Activated T-helper 1 cell treated with anti-CD3 and anti-CD28 coated beads, Interleukin-2, amount 50 U/mL, for 16 hours (primary cell): ENCODE measurements at places on chromosomes 7 and 10.

- no peak for DNase-seq
Observed at GRCh38 chr10:11082526-11082925, 64.9 kb downstream of the CELF2 start.

GRCh38 chr7:110918949-110919548, 171.9 kb upstream of the LRRN3 start:
- DNase-seq: no peak

DNA sequence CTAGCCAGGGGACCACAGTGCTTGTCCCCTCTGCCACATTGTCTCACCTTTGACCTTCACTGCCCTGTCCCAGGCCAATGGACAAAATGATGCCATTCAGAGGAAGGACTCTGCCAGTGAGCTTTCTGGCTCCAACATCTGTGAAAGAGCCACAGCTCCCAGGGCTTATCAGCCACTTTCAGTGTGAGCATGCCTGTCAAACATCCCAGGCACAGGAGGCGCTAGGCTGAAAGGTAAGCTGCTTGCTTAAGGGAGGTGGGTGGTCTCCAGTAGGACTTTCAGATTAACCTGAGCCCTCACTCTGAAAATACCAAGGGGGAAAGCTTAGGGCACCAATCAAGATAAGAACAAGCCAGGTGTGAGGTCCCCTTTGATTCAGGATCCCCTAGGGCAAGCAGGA, 59.8 kb upstream of the GDF10 start:
- DNase-seq: no peak

- peak; percentile 40 for DNase-seq
Observed at GRCh38 chr10:101889256-101890210, 45.9 kb upstream of the KCNIP2 start.

GRCh38 chr10:127968027-127968441, 61.1 kb downstream of the PTPRE start:
- DNase-seq: no peak

- no peak for DNase-seq
Observed at GRCh38 chr10:99659868-99660366, 608 bp downstream of the ENTPD7 start.

DNA sequence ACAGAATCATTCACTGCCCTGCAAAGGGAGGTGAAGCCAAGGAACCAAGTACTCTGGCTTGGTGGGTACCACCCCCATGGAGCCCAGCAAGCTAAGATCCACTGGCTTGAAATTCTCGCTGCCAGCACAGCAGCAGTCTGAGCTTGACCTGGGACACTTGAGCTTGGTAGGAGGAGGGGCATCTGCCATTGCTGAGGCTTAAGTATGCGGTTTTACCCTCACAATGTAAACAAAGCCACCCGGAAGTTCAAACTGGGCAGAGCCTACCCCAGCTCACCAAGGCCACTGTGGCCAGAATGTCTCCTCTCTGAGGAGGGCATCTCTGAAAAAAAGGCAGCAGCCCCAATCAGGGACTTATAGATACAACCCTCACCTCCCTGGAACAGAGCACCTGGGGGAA, 1050.0 kb upstream of the GHITM start:
- no peak for DNase-seq

DNA sequence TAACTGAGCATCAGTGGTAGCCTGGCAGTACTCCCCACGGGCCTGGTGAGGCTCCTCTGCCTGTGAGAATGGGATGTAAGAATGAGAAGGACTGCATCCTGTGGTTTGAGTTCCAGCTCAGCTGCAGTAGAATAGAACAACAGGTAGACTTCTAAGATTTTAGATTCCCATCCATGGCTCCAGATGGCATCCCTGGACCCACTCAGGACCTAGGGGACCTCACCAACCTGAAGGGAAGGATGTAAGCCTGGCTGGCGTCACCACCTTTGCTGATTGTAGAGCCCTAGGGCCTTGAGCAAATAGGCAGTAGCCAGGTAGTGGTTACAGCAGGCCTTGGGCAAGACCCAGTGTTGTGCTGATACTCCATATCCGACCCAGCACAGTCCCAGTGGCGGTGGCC, 9.6 kb upstream of the AOC1 start:
- no peak for DNase-seq

GRCh38 chr7:128923411-128923800, 12.9 kb upstream of the KCP start:
- no peak for DNase-seq

- no peak for DNase-seq
Observed at GRCh38 chr10:83346266-83346910, 792.9 kb upstream of the GHITM start.

GRCh38 chr7:19009241-19009935, 108.0 kb downstream of the TWIST1 start:
- no peak for DNase-seq

- DNase-seq: no peak
Observed at GRCh38 chr10:53102424-53102823, 329.8 kb upstream of the MBL2 start.

- no peak for DNase-seq
Observed at GRCh38 chr7:12729112-12729511, 41.7 kb downstream of the ARL4A start.

DNA sequence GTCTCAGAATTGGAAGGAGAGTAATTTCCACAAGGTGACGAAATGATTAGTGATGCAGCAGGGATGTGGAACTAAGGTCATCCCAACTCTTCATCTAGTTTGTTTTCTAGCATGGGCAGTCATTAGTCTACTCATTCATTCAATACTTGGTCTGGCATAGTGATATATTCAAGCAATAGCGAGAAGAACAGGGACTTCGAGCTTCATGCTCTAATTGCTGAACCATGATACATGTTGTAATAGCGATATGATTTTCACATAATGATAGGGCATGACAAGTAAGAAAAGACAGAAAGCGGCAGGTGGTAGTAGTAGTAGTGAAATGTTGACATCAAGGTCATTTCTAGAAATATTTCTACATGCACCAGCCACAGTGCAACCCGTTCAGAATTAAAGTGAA, 652.1 kb downstream of the PHTF2 start:
- DNase-seq: no peak

- DNase-seq: no peak
Observed at GRCh38 chr10:4632757-4633156, 193.2 kb upstream of the AKR1E2 start.

- DNase-seq: no peak
Observed at GRCh38 chr7:117061751-117062150, 108.5 kb downstream of the ST7 start.

DNA sequence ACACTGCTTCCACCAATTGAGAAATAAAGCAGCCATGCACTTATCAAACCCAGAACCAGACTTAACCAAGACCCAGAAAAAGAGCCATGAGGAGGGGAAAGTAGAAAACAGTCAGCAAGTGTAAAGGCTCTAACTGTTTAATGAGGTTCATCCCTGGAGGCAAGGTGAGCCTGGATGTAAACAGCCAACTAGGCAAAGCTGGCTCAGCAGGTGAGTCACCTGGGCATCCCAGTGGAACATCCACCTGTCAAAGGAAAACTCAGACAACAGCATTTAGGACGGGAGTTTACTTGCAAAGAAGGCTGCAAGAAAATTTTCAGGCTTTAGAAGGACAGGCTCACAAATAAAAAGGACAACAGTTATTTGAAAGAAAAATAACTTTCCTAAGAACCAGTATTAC, 153.0 kb downstream of the SNX13 start:
- DNase-seq: no peak

DNA sequence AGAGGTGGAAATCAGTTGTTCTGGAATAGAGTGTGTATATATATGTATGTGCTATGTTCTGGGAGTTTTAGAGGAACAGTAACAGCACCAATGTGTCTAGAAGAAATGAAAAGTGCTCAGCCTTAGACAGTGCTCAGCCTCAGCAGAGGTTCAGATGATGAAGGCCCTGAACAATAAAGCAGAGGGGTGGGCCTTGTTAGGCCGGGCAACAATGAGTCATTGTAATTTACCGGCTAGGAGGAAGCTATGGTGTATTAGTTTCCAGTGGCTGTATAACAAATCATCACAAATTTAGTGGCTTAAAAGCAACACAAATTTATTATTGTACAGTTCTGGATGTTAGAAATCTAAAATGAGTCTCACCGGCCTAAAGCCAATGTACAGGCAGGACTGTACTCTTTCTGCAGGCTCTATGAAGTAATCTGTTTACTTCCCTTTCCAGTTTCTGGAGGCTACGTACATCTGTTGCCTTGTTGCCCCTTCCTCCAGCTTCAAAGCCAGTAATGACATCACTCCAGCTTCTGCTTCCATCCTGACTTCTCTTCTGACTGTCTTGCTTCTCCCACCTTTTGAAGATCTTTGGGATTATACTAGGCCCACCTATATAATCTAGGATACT, 84.6 kb downstream of the CH25H start:
- no peak for DNase-seq

DNA sequence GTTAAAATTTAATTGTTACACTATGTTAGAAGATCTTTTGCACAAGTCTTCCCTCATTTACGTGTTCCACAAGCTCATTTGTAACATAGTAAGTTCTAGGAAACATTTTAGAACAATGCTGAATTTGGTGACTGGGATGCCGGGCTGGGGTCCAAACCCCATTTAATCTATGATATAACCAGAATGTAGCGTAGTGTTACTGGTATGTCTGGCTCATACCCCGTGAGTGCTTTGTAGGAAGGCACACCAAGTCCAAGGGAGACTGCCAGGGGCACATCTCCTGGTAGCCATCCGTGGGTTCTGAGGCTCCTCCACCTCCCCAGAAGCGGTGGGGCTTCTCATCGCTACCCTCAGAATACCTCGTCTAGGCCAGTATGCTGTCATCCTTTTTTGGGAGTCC, 21.3 kb upstream of the TMEM236 start:
- DNase-seq: no peak

GRCh38 chr10:63382066-63382465, 83.7 kb downstream of the JMJD1C start:
- no peak for DNase-seq

DNA sequence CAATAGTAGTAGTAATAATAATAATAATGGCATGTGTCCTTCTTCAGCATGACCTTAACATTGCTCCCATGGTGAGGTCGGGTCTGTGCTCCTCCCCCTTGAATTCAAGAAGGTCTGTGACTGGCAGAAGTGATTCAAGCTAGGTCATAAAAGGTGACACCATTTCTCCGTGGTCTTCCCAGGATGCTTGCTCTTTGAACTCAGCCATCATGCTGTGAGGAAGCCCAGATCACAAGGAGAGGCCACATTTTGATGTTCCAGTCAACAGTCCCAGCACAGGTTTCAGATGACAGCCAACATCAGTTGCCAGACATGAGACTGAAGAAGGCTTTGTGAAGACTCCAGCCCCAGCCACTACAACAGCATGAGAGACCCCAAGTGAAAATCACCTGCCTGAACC, 83.9 kb downstream of the SEPTIN14 start:
- no peak for DNase-seq

DNA sequence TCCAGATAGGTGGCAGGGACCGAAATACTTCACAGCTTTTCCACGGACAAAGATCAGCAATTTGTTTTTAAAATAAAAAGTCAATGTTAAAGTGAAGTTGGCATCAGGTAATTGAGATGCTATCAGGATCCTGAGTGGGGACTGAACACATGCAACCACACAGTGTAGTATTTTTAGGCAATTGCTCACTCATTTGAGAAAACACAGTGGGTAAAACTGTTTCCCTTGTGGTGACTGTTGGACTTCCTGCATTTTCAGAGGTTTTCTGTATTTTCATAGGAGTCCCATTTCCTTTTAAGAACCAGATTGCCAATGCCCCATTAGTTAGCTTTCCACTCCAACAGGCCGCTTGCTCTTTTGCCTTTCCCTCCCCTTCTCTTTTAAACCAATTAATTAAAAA, 159.5 kb upstream of the ZNF32 start:
- no peak for DNase-seq

GRCh38 chr7:137040745-137041144, 172.3 kb downstream of the CHRM2 start:
- no peak for DNase-seq

DNA sequence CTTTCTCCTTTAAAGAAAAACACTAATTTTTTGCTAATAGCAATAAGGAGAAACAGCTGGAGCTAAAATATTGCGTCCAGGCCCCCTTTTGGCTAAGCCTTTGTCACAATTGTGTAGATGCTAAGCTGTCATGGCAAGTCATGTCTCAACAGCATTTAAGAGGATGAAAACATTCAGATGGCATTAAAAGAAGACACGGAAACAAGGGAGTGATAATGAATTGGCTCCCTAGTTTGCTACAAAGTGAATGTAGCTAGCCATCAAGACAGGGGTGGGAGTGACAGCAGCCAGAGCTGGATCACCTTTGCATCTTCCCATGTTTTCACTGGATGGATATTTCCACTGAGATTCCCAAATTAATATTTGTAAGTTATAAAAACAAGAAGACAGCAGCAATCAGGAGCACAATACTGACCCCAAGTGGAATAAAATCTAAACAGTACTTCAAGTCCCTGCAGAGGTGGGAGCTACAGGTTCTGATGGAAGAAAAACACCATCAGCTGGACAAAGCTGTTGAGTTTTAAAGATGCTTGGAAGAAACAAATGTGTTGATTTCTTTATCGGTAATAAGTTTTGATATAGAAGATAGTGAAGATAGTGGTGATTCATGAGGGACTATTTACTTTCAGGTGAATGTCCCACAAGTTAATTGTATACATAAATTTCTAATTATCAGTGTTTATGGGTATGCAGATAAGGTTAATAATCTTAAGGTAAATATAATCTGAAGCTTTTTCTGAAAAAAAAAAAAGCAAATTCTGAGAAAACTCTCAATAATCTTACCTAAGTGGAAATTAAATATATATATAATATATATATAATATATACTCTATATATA, 129.4 kb downstream of the SLC16A9 start:
- no peak for DNase-seq

- no peak for DNase-seq
Observed at GRCh38 chr7:114821030-114821900, 100.6 kb upstream of the MDFIC start.
